ENCODE measurements at places on chromosomes 1 and 21.

GRCh38 chr1:174841747-174842146 is 158.0 kb upstream of the CACYBP start:
- DNase-seq = no peak

GRCh38 chr1:96713649-96714048 is 7.9 kb upstream of the PTBP2 start:
- no peak for DNase-seq

DNA sequence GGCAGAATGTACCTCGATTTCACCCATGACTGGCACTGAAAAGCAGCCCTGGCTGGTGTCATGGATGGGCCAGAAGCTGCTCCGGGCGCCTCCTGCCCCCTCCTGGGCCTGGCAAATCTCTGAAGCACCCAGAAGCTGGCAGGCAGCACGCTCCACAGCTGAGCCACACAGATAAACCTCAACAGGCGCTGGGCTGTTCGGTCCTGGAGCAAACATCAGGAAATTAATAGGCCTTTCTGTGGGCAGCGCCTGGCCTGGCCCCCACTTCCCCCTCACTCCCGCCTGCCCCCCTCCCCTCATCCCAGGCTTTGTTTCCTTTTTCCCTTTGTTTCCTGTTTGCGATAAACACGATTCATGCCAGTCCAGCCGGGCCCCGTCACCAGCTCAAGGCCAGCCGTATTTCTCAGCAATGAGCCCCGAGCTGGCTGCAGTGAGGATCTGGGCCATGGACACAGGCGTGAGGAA is 20.1 kb upstream of the DISP3 start:
- no peak for DNase-seq

- no peak for DNase-seq
Observed at GRCh38 chr1:94094469-94095111, 26.4 kb downstream of the ABCA4 start.

DNA sequence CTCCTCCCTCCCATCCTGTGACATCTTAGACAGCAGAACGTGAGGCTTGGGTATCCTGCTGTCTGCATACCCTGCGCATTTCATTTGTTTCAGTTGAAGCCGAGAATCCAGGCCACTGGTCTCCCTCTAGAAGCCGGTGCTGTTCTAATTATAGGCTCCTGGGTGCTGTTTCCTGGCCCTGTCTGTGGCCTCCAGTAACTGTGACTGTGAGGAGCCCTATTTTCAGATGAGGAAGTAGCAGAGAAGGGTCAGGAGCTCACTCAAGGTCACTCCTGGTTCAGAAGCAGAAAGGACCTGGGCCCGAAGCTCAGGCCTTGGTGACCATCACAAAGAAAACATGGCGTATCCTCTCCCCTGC is 24.0 kb downstream of the COQ8A start:
- no peak for DNase-seq

- DNase-seq = no peak
Observed at GRCh38 chr1:36068866-36069265, 15.0 kb upstream of the TEKT2 start.

- DNase-seq = no peak
Observed at GRCh38 chr1:89001510-89001909, 9.1 kb upstream of the KYAT3 start.

- DNase-seq = no peak
Observed at GRCh38 chr1:23825762-23826522, 713 bp upstream of the HMGCL start.

- no peak for DNase-seq
Observed at GRCh38 chr1:162420120-162420519, 8.2 kb upstream of the SH2D1B start.

- DNase-seq = no peak
Observed at GRCh38 chr21:42695697-42696380, 42.4 kb downstream of the PDE9A start.

DNA sequence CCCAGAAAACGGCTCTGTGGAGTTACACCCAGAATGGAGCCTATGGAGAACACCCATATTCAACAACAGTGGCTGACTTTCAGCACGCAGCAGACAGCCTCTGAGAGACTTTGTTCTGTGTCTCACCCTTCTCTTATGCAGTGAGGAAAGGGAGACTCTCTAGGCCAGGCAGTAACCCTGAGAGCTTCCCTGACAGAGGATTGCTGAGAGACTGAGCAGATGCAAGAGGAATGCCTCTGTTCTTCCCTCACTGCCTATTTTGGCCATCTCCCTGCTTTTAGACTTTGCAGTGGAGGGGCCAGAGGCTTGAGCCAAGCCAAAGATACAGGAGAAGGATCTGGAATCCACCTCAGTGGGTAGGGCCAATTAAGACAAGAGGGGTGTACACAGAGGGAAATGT is 41.8 kb upstream of the SLC16A1 start:
- no peak for DNase-seq

DNA sequence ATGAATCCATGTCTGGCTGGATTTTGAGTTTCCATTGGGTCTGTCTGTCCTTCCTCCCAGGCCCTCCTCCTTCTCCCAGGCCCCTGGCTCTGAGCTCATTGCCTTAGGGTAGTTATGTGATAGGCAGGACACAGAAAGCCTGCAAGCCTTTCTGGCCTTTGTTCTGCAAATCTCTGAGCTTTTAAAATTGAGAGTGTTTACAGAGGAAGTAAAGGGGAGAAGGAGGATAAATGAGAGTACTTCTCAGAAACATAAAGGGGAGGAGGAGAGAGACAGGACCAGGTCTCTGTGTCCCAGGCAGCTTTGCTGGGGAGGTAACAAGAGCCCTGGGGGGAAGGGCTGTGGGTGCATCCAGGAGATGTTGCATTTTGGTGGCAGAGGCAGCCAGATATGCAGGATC is 126.7 kb downstream of the FOXD2 start:
- no peak for DNase-seq

- DNase-seq = no peak
Observed at GRCh38 chr21:32360401-32360975, 32.3 kb downstream of the URB1 start.

DNA sequence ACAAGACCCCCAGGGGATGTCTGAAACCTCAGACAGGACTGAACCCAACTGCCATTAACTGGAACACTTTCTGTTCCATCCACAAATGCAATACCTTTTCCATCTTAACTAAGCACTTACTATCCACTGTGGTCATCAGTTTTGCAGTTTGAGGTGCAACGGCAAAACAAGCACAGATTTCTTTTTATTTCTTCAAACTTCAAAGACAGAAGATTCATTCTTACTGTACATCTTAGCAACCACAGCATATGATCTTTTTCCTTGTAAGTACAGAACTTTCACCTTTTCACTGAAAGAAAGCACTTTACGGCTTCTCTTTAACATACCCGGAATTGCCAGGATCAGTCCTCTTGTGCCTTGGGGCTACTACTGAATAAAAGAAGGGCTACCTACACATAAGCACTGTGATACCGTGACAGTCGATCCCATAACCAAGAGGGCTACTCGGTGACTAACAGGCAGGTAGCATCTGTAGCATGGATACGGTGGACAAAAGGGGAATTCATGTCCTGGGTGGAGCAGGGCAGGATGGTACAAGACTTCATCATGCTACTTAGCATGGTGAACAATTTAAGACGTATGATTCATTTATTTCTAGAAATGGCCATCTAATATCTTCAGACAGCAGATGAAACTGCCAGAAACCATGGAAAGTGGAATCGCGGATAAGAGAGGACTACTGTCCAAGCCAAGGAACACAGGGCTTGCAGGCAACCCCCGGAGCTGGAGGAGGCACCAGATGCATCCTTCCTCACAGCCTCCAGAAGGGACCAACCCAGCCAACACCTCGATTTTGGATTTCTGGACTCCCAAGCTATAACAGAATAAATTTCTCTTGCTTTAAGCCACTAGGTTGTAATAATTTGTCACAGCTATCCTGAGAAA is 18.4 kb downstream of the ERG start:
- DNase-seq = no peak

- DNase-seq = no peak
Observed at GRCh38 chr1:111911061-111911460, 78.4 kb downstream of the KCND3 start.

GRCh38 chr1:225750875-225751824 is 26.5 kb upstream of the SRP9 start:
- DNase-seq = no peak

- DNase-seq = no peak
Observed at GRCh38 chr1:107436552-107437241, 295.9 kb downstream of the NTNG1 start.

GRCh38 chr1:104064399-104064798 is 314.7 kb downstream of the AMY1C start:
- no peak for DNase-seq

- DNase-seq = no peak
Observed at GRCh38 chr1:6392809-6393399, 663 bp downstream of the ACOT7 start.

DNA sequence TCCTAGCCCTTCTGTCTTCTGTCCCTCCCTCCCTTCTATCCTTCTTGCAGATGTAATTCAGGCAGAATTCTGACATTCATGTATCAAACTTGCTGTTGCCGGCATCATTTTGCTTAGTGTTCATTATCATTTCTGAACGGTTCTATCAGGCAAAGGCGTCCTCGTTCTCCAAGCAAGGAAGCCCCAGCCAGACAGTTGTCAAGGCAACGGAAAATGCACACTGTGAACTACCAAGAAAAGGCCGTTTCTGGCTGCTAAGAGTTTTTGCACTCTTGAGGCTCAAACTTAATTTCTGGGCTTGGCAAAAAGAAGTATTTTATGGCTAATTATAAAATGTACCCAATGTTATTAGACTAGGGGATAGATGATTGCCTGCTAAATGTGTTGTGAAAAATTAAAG is 164.7 kb upstream of the KCNJ15 start:
- DNase-seq = no peak

DNA sequence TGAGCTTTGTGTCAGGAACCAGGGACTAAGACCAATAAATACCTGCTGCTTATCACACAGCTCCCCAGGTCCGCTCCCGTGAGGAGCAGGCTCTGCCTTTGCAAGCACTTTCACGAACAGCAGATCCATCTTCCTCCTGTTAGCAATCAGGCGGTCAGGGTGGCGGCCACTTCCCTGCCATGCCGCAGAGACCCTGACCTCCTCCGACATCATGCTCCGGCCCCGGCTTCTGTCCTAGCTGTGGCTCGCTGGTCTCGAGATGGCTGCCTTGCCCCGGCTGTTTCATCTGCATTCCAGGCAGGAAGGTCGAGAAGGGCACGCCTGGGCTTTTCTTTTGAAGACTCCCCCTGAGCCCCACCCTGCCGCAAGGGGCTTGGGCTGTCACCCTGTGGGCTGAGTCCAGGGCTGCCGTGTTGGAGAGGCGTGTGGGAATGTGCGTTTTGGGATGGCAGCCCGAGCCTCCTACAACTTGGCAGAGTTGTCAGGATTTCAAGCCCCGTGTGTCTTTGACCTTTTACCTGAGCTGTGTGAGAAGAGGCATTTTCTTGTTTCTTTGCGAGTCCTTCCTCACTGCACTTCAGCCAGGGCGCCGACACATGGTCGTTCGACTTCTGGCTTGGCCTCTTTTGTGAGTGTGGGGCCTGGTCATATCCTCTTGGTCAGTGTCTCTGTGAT is 59.5 kb downstream of the AGPAT3 start:
- no peak for DNase-seq

DNA sequence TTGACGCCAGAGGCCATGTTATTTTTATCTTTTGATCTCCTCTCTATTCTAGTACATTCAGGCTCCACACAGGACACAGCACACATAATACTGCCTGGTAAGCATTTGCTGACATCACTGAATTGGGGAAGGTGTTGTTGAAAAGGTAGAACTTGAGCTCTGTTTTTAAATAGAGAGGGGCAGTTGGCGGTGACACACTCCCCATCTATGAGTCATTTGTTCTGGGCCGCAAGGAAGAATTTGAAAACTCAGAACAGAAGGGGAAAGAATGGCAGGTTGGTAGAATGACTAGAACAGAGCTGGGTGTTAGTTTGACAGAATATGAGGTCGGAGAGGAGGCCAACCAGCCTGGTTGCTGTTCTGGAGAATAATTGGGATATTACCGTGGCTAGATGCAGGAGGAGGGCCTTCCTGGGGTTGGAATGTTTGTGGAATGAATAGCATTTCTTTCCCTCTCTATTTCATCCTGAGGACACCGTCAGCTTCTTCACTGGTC is 52.1 kb upstream of the ERRFI1 start:
- DNase-seq = no peak

DNA sequence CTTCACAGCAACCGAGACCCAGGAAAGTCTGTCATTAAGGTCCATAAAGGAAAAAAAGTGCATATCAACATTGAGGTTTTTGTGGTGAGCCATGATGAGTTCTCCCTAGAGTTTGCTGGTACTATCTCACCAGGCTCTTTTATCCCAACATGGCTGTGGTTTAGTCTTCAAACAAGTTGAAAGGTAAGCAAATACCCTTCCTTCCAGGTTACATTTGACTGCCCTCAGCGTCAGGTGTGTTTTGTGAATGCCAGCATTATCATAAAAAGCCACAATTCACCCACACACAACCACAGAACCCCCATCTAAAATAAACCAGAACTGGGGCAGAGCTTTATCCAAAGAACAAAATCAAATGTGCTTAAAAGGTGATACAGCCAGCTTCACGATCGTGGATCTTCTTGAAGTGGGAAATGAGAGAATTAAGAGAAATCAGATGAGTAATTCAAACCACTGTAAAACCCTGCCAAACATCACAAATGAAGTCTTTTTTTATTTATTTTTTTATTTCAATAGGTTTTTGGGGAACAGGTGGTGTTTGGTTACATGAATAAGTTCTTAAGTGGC is 64.7 kb downstream of the SETD4 start:
- DNase-seq = no peak

DNA sequence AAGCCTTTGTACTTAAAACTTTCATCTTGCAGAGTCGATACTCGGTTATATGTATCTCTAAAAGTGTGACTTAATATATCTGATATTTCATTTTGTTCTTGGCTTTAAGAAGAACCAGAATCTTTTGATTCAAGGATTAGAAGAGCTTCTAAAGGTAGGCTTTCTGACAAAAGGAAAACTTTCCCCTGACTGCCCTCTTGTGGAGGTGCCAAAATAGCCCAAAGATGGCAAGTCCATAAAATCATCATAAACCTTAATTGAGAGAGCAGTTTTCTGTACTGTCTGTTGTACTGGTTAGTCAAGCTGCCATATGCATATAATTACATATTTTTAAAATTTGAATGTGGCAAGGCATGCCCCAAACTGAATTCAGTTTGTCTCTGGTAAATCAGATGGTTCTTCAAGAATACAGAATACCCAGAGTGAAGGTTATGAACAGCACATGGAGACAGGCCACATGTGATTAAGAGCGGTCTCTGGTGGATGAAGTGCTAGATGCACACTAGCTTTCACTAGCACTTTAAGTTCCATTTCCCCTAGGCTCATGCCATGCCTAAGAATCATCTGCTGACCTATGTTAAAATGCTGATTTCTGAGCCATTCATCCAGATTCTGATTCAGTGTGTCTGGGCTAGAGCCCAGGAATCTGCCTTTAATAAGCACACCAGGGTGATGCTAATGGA is 27.7 kb upstream of the ELAVL4 start:
- DNase-seq = no peak

DNA sequence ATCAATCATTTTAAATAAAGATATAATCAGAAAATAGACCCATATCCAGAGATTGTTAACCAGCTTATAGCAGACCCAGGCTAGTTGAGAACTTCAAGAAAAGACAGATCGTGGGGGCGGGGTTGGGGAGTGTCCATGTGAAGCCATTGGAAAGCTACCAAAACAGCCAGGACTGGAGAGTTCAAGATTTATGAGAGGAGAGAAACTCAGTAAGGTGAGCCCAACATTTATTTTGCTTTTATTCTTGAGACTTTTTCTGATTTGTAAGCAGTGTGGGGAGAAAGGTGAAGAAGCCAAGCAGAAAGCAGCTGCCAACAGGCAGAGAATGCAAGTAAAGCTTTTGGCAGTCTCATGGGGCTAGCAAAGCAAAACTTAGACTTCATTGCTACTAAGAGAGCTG is 179.9 kb downstream of the VPS13D start:
- DNase-seq = no peak

- DNase-seq = no peak
Observed at GRCh38 chr1:44946725-44947062, 39.7 kb downstream of the EIF2B3 start.
